Naive thymus-derived CD8-positive, alpha-beta T cell (primary cell): ENCODE measurements at places on chromosomes 16 and 17.

DNA sequence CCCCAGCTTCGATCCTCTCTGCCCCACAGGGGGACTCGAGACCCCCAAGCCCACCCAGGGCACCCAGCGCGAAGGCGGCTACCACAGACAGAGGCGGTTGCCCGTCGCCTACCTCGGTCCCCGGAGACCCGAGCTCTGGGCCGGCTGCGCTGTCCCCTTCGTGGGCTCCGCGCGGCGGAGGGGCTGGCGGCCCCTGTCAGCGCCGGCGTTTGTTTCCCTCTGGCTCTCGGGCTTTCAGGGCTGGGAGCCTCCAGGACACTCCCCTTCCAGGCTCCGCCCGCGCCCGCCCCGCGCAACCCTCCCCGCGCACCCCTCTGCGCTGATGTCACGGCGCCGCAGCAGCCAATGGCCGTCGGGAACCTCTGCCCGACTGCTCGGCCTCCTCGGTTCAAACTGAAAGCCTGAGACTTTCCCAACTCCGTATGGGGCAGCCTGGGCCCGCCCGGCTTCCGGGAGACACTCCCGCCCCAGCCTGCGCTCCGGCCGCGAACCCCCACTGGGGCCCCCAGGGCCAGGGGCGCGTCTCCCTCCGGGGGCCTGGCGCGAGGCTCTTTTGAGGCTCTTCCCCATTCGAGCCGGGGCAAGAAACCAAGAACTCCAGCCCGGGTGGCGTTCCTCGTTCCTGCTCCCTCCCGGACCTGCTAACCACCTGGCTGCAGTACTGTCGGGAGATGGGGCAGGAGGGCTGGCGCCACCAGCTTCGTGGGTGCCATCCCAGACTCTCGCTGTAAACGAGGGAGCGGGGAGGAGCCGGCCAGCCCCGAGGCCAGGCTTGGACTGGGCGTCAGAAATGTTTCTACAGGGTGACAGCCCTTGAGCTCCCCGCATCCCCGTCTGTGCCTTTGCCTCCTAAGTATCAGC, at the start of gene CDC42EP4:
TSS of gene CDC42EP4 (minus strand) at position 221 of the 861 bp plus-strand sequence. CDS start 25,501 bp downstream, outside the sequence.
- peak; percentile 83 for DNase-seq

DNA sequence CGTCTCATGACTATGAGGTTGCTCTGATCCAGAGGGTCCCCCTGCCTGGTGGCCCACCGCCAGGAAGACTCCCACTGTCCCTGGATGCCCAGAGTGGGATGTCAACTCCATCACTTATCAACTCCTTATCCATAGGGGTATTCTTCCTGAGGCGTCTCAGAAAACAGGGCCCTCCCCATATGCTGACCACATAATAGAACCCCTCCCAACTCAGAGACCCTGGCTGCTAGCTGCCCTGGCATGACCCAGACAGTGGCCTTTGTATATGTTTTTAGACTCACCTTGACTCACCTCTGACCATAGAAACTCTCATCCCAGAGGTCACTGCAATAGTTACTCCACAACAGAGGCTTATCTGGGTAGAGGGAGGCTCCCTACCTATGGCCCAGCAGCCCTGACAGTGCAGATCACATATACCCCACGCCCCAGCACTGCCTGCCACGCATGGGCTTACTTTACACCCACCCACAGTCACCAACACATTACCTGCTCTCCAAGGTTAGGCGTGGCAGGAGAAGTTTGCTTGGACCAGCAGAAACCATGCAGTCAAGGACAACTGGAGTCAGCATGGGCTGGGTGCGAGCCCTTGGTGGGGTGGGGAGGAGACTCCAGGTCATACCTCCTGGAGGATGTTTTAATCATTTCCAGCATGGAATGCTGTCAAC, 2.3 kb upstream of the G6PC1 start:
- DNase-seq, result no peak

DNA sequence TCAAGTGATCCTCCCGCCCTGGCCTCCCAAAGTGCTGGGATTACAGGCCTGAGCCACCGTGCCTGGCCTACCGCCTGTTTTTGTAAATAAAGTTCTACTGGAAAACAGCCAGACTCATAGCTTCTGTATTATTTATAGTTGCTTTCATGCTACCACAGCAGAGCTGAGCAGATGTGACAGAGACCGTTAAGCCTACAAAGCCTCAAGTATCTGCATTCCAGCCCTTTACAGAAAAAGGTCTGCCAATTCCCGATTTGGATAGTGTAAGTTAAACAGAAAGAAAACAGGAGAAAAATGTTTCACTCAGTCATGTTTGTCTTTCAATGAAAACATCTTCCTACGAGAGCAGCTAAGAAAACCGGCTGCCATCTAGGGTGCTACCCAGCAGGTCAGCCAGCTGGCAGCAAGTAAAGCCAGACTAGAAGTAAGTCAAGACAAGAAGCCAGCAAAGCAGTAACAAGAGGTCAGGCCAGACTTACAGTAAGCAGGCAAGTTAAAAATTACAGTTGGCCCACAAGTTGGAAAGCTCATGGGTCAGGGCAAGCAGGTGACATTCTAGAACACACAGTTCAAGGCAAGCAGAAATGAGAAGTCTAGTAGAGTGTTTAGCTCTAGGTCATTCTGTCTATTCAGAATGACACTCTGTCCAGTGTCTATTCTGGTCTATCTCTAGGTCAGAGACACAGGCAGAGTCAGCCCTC, 17.7 kb downstream of the NCBP3 start:
- DNase-seq, result no peak

DNA sequence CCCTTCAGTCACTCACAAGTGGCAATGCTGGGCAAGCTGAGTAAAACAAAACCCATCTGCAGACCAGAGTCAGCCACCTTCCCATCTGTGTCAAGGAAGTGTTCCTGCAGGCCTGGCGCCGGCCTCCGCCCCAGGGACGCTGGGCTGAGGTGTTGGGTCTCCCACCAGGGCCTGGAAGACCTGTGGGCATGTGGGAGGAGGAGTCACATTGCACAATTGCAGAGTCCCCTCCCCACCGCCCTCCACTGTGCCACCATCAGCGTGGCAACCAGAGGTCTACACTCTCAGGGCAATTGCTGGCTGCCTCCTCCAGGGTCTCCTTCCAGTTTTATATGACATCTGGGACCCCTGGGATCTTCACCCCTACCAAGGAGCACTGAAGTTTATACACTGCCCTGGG, 3.0 kb upstream of the MYO15A start:
- no peak for DNase-seq

DNA sequence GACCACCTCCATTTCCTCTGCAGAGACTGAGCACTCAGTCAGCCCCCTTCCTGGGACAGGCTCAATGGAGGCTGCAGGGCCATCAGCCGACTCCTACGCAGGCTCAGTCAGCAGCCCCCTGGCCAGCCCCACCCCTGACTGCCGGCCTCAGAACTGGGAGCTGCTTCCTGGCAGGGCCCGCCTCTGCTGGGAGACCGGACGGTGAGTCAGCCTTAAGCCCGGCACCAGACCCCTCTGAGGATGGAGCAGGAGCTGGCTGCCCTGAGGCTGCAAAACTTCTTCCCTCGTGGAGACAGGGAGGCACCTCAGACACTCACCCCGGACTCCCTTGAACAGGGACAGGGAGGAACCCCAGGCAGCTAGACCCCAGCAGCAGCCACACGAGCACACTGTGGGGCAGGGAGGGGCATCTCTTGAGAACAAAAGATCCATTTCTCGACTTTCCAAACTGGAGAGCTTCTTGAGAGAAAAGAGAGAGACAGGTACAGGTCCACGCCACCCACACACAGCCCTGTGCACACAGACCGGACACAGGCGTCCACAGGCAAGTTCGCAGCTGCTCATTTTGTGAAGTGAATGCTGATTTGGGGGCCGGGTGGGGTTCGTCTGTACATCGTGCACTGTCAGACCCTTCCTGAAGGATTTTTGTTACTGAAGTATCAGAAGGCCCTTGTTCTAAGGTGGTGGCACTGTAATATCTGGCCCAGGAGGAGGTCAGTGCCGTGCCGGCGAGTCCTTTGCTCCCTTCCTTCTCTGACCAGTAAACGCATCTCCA, 1.3 kb upstream of the TUBB3 start:
- no peak for DNase-seq

DNA sequence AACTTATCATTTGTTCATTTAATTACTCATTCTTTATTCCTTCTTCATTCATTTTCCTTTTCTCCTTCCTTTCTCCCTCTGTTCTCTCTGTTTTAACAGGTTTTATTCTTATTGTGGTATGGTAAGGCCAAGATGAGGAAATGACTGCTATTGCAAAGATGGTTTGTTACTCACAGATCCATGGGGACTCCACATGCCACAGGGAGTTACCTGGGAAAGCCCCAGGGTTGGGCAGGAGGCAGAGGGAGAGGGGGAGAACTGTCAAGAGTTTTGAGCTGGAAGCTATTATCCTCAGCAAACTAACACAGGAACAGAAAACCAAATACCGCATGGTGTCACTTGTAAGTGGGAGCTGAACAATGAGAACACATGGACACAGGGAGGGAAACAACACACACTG, 453.3 kb downstream of the WWOX start:
- no peak for DNase-seq

DNA sequence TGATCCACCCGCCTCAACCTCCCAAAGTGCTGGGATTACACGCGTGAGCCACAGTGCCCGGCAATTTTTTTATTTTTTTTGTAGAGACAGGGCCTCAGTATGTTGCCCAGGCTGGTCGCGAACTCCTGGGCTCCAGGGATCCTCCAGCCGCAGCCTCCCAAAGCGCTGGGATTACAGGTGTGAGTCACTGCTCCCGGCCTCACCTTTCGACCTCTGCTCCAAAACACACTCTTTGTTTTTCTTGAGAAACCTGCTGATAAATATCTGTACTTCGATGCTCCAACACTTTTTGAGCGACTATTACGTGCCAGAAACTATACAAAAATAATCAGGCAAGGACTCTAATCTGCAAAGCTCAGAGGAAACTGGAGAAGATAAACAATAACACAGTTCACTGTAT, 1.0 kb downstream of the MED1 start:
- DNase-seq, result no peak

GRCh38 chr16:74623214-74623838, 16.4 kb upstream of the GLG1 start:
- no peak for DNase-seq

- DNase-seq, result peak; percentile 82
Measured at GRCh38 chr16:29784901-29785500, 5.5 kb upstream of the KIF22 start.

- DNase-seq, result no peak
Measured at GRCh38 chr16:84032458-84033178, 10.0 kb downstream of the SLC38A8 start.

DNA sequence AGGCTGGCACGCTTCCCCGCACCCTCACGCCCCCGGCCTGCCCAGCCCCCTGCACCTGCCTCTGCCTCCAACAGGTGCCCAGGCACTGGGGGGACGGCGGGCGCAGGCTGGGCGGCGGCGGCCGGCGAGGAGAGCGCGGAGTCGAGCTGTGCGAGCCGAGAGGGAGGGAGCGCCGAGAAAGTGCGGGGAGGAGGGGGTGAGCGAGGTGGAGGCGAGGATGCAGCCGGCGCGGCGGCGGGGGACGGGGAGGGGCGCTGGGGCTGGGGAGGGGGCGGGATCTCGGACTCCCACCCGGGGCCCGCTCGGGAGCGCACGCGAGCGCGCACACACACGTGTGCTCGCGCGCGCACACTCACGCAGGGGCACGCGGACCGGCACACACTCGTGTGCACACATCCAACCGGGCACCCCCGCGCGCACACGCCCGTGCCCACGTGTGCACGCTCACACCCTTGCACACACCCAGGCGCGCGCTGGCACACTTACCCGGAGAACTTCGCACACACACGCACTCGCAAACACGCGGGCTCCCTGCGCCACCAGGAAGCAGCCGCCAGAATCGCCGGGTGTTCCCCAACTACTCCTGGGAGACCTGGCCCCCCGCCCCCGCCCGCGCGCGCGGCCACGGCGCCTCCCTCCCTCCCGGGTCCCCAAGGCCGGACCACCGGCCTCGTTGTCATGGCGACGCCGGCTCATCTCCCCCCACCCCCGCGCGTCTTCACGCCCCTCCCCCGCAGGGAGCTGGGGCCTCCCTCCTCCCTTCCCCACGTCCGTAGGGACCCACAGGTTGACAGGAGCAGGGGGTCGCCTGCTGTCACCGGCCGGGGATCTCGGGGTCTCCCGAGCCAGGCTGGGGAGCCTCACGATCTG, at the start of gene DOC2A:
TSS of gene DOC2A (minus strand) at position 184 of the 870 bp plus-strand sequence. CDS start 805 bp downstream, outside the sequence.
- no peak for DNase-seq

- no peak for DNase-seq
Measured at GRCh38 chr17:2227025-2227699, 76.4 kb downstream of the SMG6 start.

DNA sequence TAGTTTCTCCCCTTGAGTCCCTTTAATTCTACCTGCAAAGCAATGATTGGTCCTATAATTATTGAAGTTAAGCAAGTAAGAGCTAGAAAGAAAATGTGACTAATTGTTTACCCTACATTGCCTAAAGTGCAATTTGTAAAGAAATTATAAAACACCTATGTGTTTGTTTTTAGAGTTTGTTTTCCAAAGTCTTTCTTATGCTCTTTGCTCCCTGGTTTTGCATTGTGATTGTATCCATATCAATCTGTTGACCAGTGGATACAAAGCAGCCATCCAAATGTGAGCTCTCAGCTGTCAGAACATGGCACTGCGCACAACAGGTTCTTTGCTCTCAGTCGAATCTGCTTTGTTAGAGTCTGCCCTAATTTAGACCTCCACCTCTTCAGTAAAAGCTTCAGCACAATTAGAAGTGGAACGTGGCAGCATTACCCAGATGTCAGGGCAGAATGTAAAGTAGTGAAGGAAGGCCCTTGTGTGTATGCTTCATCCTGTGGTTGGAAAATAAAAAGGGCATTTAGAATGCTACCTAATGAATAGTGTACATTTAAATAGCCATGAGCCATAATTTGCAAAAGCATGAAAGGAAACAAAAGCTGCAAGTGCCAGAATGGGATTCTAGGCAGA, 70.5 kb downstream of the AATF start:
- DNase-seq, result no peak

DNA sequence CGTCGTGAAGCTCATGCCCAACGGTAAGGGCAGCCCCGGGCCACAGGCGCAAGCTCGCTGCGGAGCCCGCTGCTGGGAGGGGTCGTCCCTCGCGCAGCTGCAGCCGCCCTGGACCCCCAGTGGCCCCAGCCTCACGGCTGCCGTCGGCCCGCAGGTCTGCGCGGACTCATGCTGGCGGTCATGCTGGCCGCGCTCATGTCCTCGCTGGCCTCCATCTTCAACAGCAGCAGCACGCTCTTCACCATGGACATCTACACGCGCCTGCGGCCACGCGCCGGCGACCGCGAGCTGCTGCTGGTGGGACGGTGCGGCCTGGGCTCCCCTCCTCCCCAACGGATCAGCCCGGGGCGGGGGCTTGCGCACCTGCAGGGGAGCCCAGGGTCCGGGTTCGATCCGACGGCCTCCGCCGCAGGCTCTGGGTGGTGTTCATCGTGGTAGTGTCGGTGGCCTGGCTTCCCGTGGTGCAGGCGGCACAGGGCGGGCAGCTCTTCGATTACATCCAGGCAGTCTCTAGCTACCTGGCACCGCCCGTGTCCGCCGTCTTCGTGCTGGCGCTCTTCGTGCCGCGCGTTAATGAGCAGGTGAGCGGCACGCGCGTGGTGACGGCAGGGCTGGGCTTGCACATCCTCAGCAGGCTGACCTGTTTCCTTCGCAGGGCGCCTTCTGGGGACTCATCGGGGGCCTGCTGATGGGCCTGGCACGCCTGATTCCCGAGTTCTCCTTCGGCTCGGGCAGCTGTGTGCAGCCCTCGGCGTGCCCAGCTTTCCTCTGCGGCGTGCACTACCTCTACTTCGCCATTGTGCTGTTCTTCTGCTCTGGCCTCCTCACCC, 5.8 kb downstream of the SLC5A2 start:
- DNase-seq, result no peak
